ENCODE measurements at places on chromosomes 5 and 9.

DNA sequence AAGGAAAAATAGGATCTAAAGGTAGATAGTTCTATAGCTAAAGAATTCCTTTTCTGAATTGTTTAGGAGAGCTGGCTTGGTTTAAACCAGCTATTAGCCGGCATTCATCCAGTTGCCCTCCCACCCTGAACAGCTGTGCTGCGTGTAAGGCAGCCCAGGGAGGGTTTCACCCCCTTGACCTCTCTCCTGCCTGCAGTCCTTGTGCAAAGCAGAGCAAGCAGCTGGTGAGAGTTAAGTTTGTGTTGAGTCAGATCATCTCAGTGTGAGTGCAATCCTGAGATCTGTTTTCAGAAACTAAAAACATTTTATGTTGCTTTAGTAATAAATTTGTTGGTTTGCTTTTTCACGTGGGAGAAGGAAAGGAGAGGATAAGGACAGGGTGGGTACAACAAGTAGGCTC, 13.0 kb downstream of the SLC25A25 start:
- DNase-seq: no peak

- no peak for DNase-seq
Measured at GRCh38 chr9:83962165-83962564, 17.9 kb downstream of the HNRNPK start.

DNA sequence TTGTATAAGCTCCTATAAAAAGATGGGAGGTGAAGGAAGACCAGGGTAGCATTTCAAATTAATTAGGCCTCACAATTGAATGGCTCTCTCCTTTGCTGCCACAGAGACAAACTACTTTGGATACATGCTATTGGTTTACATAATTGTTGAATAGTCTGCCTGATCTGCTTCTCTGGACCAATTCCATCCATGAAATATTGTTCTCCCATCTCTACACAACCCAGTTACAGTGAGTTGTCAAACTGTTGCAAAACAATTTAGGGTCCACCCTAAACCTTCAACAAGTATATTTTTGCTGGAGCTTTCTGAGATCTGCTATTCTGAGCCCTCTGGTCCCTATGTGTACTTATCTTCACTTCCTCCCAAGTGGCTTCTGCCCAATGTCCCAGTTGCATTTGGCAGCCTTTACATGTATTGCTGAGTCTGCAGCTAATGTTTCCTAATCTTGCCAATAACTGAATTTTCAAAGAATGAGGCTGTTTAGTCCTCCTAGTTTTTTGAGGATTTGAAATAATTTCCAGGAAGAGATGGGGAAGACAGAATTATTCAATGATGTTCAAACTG, 38.9 kb downstream of the AGTPBP1 start:
- DNase-seq: no peak

- no peak for DNase-seq
Measured at GRCh38 chr5:155591273-155591672, 577.7 kb downstream of the KIF4B start.

- DNase-seq: no peak
Measured at GRCh38 chr9:7341571-7341970, 458.0 kb downstream of the DMAC1 start.

DNA sequence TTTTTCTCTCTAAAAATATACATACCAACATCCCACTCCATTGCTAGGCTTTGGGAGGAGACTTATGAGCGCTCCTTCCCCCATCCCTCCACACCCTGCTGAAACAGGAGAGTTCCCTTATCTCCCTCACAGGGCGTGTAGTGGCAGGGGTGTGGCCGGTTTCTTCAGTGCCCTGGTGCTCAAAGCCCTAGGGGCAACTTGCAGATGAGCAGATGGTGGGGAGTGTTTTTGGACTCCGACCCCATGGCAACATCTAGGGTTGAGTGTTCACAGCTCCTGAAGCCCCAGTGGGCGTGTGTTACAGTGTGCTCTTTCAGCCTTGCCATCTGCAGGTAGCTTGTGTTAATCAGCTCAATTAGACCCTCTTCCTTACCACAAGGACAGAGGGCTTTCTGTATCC, 409.5 kb downstream of the MAT2B start:
- no peak for DNase-seq

DNA sequence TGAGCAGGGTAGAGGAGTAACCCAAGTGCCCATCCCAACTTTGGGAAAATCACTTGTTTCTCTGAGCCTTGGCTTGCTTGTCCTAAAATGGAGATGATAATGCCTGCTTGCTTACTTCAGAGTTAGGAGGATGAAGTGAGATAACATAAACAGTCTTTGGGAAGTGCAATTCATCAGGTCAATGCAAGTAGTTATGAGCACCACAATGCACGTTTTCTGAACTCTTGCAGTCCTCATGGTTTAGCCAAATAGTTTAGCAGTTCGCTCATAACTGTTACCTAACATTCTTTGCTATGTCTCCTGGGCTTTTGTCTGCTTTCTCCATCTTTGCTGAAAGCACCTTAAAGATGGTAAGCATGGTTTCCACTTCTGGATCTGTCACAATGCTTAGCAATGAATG, 270.0 kb downstream of the ADAMTSL1 start:
- no peak for DNase-seq

DNA sequence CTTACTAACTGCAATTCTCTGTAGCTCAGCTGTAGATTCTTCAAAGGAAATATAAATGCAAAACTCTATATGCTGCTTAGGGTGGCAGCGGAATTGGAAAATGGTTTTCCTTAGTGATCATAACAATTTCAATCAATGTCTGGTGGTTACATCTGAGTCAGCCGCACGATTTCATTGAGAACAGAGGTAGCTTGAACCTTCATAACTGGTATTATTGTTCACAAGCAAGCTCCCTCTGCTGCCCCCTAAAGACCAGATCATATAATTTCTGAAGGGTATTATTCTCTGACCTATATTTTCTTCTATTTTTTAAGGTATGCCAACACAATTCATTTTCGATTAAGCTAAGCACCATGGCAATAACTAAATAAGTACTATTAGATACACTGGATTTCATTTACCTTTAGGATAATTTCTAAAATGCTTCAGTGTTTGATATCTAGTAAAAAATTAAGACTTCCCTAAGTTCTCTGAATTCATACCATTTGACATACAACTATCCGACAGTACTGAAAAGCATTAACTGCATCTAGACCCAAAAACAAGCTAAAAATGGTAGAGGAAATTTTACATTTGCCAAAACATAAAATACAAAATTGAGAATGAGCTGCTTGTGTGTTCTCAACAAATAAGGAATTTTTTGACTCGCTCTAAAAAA, 181.1 kb upstream of the SPEF2 start:
- DNase-seq: no peak

GRCh38 chr5:42612750-42613366, 143.8 kb upstream of the CCDC152 start:
- no peak for DNase-seq

GRCh38 chr5:125409861-125410536, 663.6 kb upstream of the ZNF608 start:
- DNase-seq: no peak

DNA sequence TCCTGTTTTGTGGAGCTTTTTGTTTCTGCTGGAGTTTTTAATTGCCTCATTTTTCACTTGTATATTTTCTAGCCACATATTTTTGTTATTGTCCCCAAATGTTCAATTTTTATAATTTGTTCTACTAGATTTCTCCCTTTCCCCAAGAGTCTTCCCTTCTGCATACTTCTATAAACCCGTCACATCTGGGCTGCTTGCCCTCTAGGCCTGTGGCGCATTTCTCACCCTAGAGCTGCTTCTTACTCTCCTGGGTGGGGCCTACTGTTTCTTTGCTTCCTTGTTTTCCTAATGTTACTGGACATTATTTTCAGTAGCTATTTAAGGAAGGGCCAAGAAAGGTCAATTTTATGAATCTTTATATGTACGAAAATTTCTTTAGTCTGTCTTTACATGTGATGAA, 51.5 kb downstream of the NXNL2 start:
- DNase-seq: no peak

- DNase-seq: peak; percentile 96
Measured at GRCh38 chr9:136587944-136588662, 42.3 kb upstream of the NOTCH1 start.

- no peak for DNase-seq
Measured at GRCh38 chr5:178398901-178399700, 166.5 kb upstream of the PHYKPL start.

GRCh38 chr5:33565324-33565723, 124.6 kb downstream of the TARS1 start:
- DNase-seq: no peak

GRCh38 chr5:84298628-84299027, 86.1 kb downstream of the EDIL3 start:
- no peak for DNase-seq

DNA sequence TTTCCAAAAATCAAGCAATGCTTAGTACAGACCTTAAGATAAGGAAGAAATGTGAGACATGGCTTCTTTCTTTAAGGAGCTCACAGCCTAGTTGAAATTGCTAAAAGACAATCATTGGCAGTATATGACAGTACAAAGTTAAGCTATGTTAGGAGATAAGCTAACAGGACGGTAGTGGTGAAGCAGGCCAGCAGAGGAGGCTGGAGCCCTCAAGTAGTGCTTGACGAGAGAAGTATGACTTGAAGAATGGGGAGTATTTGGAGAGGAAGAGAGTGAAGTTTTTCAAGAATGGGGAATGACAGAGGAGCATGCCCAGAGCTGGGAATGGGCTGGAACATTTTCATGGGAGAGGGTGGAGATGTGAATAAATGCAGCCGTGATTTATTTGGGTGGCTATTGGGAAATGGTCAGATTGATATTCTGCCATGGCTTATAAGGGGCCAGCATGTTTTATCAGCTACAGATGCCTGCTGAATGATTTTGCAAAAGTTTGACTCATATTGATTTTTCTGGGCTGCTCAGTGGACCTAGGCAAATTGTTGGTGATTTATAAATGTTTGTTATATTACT, 43.7 kb downstream of the LURAP1L start:
- no peak for DNase-seq

DNA sequence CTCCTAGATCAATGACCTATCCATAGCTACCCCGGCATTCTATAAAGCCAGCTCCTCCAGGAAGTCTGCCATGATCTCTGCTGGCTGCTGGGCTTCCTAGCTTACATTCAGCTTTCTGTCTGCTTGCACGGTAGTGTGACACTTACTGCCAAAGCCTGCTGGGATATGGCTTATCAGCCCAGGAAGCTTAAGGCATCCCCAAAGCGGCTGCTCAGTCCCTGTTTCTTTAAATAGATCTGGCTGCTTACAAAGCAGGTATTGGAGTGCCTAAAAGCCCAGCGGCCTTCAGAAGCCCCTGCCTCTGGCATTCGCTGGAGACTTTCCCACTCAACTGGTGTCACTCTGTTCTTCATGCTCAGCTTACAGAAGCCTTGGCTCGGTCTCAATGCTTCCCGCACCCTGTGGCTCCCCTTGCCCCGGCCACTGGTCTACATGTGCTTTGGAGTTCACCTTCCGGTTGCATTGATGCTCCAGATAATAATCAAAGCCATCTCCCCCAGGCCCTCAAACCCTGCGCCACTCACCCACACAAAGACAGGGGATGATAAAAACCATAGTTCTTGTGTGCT, 31.3 kb upstream of the STRBP start:
- DNase-seq: no peak

GRCh38 chr5:145104106-145104505, 731.0 kb downstream of the PRELID2 start:
- no peak for DNase-seq

- no peak for DNase-seq
Measured at GRCh38 chr9:2559192-2560152, 62.1 kb upstream of the VLDLR start.

- DNase-seq: no peak
Measured at GRCh38 chr9:97470076-97470475, 31.4 kb upstream of the TMOD1 start.

DNA sequence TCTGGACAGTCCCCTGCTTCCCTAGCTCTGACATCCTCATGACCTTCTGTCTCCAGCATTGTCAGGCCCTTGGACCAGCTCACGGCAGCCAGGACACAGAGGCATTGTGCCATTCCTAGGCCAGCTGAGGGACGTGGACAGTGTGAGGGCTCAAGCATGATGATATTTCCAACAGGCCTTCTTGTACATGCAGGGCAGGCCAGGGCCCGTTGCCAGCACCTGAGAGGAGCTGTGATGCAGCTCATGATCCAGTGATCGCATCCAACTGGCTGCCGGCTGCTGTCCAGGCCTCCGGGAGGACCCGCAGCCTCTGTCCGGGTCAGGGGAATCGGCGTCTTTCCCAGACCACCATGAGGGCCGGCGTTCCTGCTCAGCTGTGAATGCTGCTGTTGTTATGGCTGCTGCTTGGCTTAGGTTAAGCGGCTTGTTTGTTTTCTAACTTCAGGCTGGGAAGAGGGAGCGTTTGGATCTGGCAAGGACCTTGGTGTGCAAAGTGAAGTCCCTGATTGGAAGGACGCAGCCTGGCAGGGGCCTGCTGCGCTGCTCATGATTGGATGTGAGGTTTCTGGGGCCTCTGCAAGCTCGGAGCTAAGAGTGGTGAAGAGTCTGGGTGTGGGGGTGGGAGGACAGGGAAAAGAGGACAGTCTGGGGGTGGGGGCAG, 53.8 kb downstream of the PDZD2 start:
- DNase-seq: no peak

DNA sequence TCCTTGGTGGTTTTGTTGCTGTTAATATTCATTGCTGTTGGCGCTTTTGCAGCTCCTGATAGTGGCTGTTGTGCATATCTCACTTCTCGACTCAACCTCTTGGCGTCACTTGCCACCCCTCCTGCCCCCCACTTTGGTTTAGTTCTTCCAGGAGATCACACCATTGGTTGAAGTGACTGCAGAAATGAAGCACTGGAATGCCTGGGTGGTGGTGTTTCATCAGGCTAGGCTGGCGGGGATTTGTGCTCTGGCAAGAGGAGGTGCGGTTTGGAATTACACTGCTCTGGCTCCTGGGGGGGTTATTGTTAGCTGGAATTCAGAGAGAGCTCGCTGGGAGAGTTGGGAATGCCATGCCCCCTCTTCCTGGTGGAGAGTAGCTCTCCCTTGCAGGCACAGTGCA, 11.5 kb downstream of the PRRC2B start:
- DNase-seq: no peak

- no peak for DNase-seq
Measured at GRCh38 chr5:103414604-103415003, 148.0 kb downstream of the NUDT12 start.

DNA sequence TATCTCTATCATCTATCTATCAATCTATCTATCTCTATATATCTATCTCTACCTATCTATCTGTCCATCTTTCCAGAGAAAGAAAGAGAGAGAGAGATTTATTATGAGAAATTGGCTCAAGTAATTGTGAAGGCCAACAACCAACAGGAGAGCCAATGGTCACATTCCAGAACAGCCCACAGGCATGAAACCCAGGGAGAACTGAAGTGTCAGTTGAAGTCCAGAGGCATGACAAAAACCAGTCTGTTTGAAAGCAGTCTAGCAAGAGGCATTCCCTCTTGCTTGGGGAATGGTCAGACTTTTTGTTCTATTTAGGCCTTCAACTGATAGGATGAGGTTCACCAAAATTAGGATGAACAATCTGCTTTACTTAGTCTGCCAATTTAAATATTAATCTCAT, 87.6 kb upstream of the PLCXD3 start:
- DNase-seq: no peak
